ENCODE measurements at places on chromosomes 1 and 21. TPM values are rescaled to one million over a fixed set of nuclear protein-coding genes. Genes with fewer than 3 reads are reported as not detected.

DNA sequence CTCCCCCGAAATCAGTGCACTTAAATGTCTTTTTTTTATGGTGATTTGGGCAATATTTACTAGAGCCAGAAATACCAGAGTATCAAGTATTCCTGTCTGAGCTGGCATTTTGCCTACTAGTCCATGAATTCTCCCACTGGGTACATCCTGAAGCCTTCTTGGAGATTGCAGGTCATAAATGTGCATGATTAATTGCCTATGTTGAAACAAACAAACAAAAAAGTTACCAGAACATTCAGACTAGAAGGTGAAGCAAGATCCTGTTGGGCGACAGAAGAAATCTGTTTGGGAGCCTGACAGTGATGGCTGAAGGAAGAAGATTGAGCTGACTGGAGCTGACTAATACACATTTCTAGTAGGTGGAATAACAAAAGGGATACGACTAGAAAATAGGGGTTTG, 127.4 kb upstream of the NRIP1 start:
- no peak overlapping the region for H3K4me3 ChIP-seq
- no peaks in the 10 kb centered on the region for H3K27me3 ChIP-seq

DNA sequence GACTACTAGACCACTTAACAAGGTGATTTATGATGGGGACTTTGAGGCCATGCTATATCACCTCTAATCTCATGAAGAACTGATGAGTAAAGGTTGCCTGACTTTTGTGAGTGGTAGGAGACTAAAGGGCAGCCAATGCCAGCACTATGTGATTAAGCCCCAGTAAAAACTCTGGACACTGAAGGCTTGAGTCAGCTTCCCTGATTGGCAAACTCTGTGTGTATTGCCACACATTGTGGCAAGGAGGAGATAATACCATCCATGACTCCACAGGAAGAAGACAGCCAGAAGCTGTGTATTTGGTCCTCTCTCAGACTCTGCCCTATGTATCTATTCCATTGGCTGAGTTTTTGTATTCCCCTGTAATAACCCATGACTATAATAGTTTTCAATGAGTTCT, 413.3 kb upstream of the ZRANB2 start:
- no peaks in the 10 kb centered on the region for H3K36me3 ChIP-seq
- H3K27ac ChIP-seq, result no peak overlapping the region
- DNase-seq, result no peak
- no peak overlapping the region for H3K4me3 ChIP-seq
- H3K4me1 ChIP-seq, result no peaks in the 10 kb centered on the region
- no peaks in the 10 kb centered on the region for H3K27me3 ChIP-seq

DNA sequence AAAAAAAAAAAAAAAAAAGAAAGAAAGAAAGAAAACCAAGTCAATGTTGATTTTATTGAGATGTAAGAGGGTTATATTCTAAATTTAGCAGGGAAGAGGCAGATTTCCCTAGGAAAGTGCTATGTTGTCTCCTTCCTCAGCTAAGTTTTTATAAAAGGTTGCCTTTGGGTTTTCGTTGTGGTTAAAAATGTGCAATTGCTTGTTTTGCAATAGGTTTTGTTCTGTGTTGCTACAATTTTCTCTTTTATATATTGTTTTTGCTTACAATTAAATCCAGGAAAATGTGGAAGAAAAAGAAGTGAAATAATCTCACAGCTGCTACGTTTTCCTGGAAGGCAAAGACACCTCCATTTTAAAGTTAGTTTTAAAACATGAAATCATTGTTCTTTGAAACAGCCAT, 136.7 kb upstream of the C1orf105 start:
- H3K27ac ChIP-seq, result no peak overlapping the region
- no peak for DNase-seq
- no peak overlapping the region for H3K4me3 ChIP-seq
- H3K36me3 ChIP-seq, result no peaks in the 10 kb centered on the region

Gene ST6GALNAC5
- 12.9 TPM for total RNA-seq

Gene LRRC3
- total RNA-seq, result 0.33 TPM

- H3K36me3 ChIP-seq, result no peaks in the 10 kb centered on the region
- peaks cover 62% of the 10 kb centered on the region for H3K4me1 ChIP-seq
- no peak overlapping the region for H3K27ac ChIP-seq
- no peaks in the 10 kb centered on the region for H3K27me3 ChIP-seq
Measured at GRCh38 chr1:175188936-175189335, 3.6 kb downstream of the KIAA0040 start.

GRCh38 chr1:183588827-183589226, 1.4 kb downstream of the NCF2 start:
- no peaks in the 10 kb centered on the region for H3K4me1 ChIP-seq
- peak overlapping the region; percentile 60 for H3K27ac ChIP-seq
- H3K27me3 ChIP-seq, result no peaks in the 10 kb centered on the region

Gene MTARC2
- 19.5 TPM for total RNA-seq

DNA sequence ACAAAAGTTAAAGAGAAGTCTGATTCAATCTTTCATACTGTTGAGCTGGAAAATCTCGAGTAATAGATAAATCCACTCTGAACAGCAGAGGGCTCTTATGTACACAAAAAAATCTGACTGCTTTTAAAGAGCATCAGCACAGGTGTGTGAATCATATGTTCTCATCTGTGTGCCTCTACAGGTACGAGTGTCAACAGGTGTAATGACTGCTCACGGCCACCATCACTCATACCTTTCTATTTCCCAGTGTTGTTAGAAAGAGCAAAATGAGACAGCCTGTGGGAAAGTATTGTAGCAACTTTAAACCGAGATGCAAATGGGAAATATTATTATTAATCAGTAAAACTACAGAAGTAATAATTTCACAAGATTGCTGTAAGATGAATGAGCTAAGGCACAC, 49.0 kb upstream of the SCAF4 start:
- H3K4me3 ChIP-seq, result no peak overlapping the region
- DNase-seq, result no peak
- H3K27ac ChIP-seq, result no peak overlapping the region
- H3K4me1 ChIP-seq, result no peaks in the 10 kb centered on the region
- no peaks in the 10 kb centered on the region for H3K27me3 ChIP-seq
- H3K36me3 ChIP-seq, result no peaks in the 10 kb centered on the region

- DNase-seq, result no peak
- no peaks in the 10 kb centered on the region for H3K27me3 ChIP-seq
- no peak overlapping the region for H3K27ac ChIP-seq
- no peaks in the 10 kb centered on the region for H3K4me1 ChIP-seq
- no peak overlapping the region for H3K4me3 ChIP-seq
Measured at GRCh38 chr1:229003233-229004031, 267.5 kb upstream of the RAB4A start.

GRCh38 chr1:30743584-30744059, 14.0 kb downstream of the LAPTM5 start:
- no peak overlapping the region for H3K27ac ChIP-seq
- H3K36me3 ChIP-seq, result no peaks in the 10 kb centered on the region
- no peaks in the 10 kb centered on the region for H3K27me3 ChIP-seq
- peaks cover 7% of the 10 kb centered on the region for H3K4me1 ChIP-seq
- no peak overlapping the region for H3K4me3 ChIP-seq
- no peak for DNase-seq

GRCh38 chr1:11882814-11883538, 24.2 kb upstream of the NPPB start:
- no peaks in the 10 kb centered on the region for H3K36me3 ChIP-seq
- DNase-seq, result peak; percentile 79
- H3K27ac ChIP-seq, result no peak overlapping the region
- H3K4me1 ChIP-seq, result peaks cover 11% of the 10 kb centered on the region

DNA sequence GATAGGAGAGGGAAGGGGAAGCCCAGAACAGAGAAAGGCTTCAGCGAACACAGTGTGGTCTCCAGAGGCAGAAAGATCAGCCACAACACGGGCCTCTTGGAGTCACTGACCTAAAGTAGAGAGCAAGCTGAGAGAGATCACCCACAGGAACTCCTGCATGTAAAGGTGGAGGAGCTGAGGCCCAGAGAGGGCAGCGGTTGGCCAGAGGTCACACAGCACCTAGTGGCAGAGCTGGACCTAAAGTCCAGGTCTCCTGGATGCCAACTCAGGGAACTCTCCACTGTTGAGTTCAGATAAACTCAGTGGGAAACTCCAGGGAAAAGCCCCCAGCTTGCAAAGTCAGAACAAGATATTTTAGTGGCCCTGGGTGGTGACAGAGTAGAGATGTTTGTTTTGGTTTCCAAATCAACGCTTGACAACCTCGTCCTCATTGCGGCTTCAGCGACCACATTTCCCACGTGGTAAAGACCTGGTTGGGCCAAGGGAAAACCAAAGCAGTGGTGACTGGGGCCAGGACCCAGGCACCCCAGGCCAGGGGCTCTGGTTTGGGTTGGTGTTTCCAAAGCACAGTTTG, 4.6 kb downstream of the IFFO2 start:
- no peak overlapping the region for H3K4me3 ChIP-seq
- DNase-seq, result no peak
- H3K4me1 ChIP-seq, result peaks cover 82% of the 10 kb centered on the region
- H3K36me3 ChIP-seq, result no peaks in the 10 kb centered on the region

- H3K27ac ChIP-seq, result no peak overlapping the region
- H3K36me3 ChIP-seq, result no peaks in the 10 kb centered on the region
- peaks cover 5% of the 10 kb centered on the region for H3K4me1 ChIP-seq
- H3K4me3 ChIP-seq, result no peak overlapping the region
- no peaks in the 10 kb centered on the region for H3K27me3 ChIP-seq
Measured at GRCh38 chr1:223780949-223781348, 64.8 kb downstream of the TP53BP2 start.
